Activated CD4-positive, alpha-beta T cell treated with anti-CD3 and anti-CD28 coated beads for 36 hours (primary cell): ENCODE measurements at places on chromosomes 2 and 18. TPM values are rescaled to one million over a fixed set of nuclear protein-coding genes. Genes with fewer than 3 reads are reported as not detected.
A peak's percentile ranks its signal among the peaks of the same experiment; 100 is the strongest.

MAPRE3 gene
- total RNA-seq = 3.2 TPM

DNA sequence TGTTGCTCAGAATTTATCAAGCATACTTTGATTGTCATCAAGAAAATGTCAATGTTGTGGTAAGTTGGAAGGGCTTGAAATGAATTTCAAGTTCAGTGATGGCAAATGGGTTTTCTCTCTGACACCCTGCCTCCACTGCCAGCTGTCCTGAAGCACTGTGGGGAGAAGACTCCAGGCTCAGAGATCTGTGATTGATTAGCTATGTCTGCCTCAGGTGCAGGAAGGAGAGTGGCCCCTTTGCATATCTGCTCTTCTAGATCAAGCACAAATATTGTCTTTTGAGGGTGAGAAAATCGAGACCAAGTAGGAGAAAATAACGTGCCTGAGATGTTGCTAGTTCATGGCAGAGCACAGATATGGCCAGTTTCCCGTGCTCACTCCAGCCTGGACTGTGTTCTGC, 178.8 kb upstream of the GLI2 start:
- no peak for DNase-seq

DNA sequence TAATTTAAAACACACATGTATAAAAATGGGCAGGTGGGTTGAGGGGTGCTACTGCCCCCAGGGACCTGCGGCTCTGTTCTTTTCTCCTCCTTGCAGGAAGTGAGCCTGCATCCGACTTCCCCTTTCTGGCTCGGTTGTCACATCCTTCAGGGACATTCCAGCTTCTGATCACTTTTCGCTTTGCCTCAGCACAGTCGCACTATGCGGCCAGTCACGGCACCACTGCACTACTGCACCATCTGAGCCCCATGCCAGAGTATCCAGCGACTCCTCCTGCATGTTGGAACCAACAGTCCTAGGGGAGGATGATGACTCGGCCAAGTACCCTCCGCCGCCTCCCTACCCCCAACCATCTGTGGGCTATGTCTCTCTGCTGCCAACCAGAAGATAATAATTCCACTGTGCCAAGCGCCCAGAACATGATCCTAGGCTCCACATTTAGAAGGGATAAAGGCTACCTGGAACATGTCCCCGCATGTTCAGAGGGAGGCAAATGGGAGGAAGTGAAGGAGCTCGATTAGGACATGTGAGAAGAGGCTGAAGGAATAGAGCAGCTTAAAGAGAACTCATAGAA, 17.6 kb downstream of the CDC42EP3 start:
- DNase-seq = peak; percentile 58

CSRNP3 gene
- total RNA-seq = not detected

ERBB4 gene
- not detected for total RNA-seq

DNA sequence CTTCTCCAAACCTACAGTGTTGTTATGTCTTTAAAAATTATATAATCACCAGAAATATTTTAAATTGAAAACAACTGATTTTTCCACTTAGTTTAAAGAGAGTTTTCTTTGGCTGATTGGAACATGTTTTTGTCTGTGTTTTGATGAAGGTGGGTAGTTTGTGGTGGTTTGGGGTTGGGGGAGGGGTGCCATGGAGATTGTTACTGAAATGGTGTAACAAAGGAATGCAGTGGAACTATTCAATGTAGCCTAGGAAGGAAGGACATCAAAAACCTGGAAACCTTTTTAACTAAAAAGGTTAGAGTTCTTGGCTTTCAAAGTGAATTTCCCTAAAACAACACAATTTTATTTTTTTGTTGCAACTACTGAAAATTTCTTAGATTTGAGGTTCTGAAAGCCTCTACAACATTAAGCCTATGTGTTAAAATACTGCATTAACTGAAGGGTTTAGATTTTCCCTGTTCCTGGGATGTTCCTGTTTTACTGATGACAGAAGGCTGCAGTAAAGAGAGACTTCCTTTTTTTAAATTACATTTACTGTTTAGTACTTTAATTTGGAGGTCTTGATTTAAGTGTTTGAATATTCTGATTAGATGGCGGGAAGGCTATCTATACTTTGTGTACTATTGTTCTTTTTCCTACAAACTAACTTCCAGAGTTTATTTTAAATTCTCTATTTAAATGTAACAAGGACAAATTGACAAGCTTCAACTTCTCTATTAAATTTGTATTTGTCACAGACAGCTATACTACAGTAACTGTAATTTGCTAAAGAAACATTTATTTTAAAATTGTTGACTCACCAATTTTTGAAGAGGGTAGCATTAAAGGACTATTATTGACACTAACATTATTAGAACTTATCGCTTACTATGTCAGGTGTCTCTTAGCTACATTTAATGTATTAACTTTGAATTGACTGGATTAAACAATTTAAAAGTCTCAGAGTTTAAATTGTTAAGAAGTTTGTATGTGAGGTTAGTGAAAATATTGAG, 87.7 kb downstream of the LIMS1 start:
- DNase-seq = peak; percentile 49

DNA sequence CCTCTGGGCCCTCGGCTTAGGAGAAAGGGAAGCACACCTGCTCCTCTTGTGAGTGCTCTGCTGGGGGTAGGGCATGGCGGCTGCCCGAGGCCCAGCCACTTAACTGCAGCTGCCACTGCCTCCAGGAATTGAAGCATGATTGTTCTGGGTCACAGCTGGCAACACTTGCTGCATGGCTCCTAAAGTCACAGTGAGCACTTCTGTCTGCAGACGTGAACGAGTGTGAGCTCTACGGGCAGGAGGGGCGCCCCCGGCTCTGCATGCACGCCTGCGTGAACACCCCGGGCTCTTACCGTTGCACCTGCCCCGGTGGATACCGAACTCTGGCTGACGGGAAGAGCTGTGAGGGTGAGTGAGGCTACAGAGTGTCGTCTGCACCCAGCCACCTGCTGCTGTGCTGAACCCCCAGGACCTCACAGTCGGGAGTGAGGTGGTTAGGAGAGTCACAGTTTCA, 44.4 kb downstream of the FBLN7 start:
- DNase-seq = peak; percentile 82

CHRND gene
- not detected for total RNA-seq

DNA sequence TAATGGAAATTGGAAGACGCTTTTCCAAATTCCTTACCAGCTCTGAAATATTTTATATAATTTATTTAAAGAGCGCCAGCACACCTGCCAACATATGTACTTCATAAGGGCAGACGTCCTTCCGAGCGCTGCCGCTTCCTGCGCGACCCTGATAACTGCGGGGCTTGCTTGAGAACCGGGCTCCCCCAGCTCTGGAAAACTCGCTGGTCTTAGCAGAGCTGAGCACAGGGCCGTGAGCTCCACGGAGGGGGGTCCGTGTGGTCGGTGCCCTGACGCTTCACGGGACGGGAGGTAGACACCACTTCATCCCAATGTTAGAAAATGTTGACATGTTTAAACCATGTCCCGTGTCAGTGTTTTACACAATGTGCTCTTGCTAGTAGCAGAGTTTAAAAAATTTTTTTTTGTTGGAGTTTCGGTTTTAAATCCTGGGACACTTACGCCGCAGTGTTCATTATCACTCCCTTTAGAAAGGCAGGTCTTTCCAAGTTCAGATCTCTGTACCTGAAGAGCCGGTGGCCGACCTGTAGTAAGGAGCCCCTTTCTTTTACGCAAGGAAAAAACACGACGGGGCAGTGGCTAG, 1.6 kb downstream of the NFATC1 start:
- DNase-seq = peak; percentile 9

DNA sequence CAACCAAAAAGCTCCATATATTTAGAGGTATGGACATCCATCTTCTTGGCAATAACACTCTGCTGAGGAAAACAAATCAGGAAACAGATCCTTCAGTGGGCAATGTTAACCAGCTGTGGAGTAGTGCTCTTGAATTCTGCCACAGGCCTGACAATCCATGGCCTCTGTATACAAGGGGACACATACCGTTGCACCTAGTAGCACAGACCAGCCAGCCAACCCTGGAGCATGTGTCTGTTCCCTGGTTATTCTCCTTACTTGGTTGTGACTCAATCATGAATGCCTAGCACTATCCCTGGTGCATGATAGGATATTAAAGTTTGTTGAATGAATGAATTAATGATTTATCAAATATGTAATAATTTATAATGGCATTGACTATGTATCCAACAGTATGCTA, 261.4 kb upstream of the MGAT5 start:
- DNase-seq = no peak

GRCh38 chr2:38323623-38324022, 53.5 kb downstream of the ATL2 start:
- no peak for DNase-seq

SCG2 gene
- total RNA-seq = not detected

DNA sequence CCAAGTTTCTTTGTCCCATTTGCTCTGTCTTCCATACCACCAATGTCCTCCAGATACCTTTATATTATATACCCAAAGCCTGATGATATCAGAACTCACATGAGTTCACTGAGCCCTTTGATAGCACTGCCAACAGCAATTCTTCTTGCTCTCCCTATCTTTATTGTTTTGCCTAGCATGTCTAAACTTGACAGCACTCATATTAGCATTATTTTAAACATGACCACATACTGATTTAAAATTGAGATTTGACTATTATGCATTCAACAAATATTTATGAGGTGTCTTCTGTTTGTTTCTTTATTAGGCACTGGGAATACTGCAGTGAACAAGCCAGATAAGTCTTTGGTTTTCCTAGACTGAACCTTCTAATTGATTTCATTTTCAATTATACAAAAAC, 587.3 kb upstream of the GCFC2 start:
- DNase-seq = no peak

GRCh38 chr2:217058791-217059755, 199.2 kb upstream of the TNP1 start:
- no peak for DNase-seq

DNA sequence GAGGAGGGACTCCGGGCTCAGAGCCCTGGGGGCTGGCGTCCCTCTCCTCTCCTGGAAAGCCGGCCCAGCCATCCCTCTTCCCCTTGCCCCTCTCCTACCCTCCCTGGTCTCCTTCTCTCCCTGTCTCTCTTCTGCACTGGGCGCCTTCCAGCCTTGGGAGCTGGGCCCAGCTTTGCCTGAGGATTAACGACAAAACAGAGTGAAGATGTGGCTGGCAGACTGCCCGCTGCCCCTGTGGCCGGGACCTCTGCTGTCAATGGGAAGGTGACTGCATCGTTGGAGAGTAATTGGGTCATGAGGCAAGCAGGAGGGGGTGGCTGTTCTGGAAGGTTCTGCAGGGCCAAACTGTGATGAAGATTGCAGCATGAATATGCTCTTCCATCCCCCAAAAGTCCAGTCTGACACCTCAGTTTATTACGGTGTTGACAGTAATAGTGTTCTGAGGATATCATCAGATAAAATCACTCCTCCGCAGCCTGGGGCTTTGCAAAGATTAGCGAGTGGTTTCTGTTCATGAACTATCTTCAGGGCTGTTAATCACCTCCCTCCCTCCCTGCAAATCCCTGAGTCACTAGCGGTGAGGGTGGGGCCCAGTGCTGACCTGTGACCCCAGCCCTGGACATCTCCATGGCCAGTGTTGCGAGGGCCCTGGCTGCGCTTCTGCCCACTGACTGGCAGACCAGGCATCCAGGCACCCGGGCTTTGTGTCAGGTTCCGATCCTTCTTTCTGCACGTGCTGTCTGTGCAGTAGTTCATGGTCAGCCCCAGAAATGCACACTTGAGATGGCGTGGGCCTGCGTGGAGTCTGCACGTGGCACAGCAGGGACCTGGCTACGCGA, 23.0 kb downstream of the RTP5 start:
- DNase-seq = no peak

GRCh38 chr2:38581193-38582147, 21.3 kb downstream of the HNRNPLL start:
- peak; percentile 60 for DNase-seq
